Panc1 (cell line): ENCODE measurements at places on chromosomes 4 and X. TPM values are rescaled to one million over a fixed set of nuclear protein-coding genes. Genes with fewer than 3 reads are reported as not detected.
A peak's percentile ranks its signal among the peaks of the same experiment; 100 is the strongest.

Gene SPANXN3
- not detected for total RNA-seq

Gene IL2
- total RNA-seq = 0.57 TPM

Gene RTL5
- 11.0 TPM for total RNA-seq

GRCh38 chr4:57110640-57111511 lies 691 bp upstream of the IGFBP7 start:
- DNase-seq = no peak
- H3K4me1 ChIP-seq = no peaks in the 10 kb centered on the region
- peak overlapping the region; percentile 42 for H3K4me3 ChIP-seq
- H3K27me3 ChIP-seq = peaks cover 8% of the 10 kb centered on the region
- H3K27ac ChIP-seq = no peak overlapping the region
- no peaks in the 10 kb centered on the region for H3K36me3 ChIP-seq

DNA sequence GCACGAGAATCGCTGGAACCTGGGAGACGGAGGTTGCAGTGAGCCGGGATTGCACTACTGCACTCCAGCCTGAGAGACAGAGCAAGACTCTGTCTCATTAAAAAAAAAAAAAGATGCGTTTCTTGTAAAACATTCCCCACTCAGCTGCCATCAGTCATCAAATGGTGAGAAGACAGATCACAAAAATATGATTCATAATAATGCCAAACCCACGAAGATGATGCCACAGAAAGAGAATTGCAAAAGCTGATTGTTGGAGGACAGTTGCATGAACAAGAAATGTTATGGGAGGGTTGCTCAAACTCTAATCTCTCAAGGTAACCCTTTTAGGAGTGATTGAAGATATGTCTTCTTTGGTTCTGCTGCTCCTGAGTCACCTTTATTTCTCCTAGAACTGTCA lies 21.4 kb upstream of the SMIM14 start:
- no peak for DNase-seq
- no peaks in the 10 kb centered on the region for H3K4me1 ChIP-seq
- H3K4me3 ChIP-seq = no peak overlapping the region
- H3K27me3 ChIP-seq = no peaks in the 10 kb centered on the region

Gene COL4A6
- total RNA-seq = 0.28 TPM

GRCh38 chrX:103774070-103774642 lies 2.5 kb upstream of the PLP1 start:
- H3K36me3 ChIP-seq = no peaks in the 10 kb centered on the region
- H3K27me3 ChIP-seq = peaks cover 14% of the 10 kb centered on the region
- H3K27ac ChIP-seq = no peak overlapping the region
- no peak overlapping the region for H3K4me3 ChIP-seq
- no peaks in the 10 kb centered on the region; the same call in none of the 2 replicates for H3K4me1 ChIP-seq

Gene LUZP4
- total RNA-seq = not detected

- H3K27ac ChIP-seq = no peak overlapping the region
- no peak for DNase-seq
- no peaks in the 10 kb centered on the region for H3K27me3 ChIP-seq
- no peaks in the 10 kb centered on the region for H3K4me1 ChIP-seq
- H3K4me3 ChIP-seq = no peak overlapping the region
These were observed 137.2 kb downstream of the GUCY2F start for GRCh38 chrX:109344678-109345077.

DNA sequence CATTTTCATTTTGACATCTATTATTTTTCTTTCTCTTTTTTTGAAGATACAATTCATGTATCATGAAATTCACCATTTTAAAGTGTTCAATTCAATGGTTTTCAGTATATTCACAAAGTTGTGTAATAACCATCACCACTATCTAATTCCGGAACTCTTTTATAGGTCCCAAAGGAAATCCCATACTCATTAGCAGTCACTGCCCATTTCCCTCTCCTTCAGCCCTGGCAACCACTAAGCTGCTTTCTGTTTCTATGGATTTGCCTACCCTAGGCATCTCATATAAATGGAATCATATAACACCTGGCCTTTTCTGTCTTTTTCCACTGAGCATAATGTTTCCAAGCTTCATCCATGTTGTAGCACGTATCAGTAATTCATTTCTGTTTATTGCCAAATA lies 3.2 kb upstream of the FGF2 start:
- no peak for DNase-seq
- no peaks in the 10 kb centered on the region for H3K4me1 ChIP-seq
- H3K27me3 ChIP-seq = no peaks in the 10 kb centered on the region
- H3K4me3 ChIP-seq = no peak overlapping the region
- H3K27ac ChIP-seq = no peak overlapping the region

DNA sequence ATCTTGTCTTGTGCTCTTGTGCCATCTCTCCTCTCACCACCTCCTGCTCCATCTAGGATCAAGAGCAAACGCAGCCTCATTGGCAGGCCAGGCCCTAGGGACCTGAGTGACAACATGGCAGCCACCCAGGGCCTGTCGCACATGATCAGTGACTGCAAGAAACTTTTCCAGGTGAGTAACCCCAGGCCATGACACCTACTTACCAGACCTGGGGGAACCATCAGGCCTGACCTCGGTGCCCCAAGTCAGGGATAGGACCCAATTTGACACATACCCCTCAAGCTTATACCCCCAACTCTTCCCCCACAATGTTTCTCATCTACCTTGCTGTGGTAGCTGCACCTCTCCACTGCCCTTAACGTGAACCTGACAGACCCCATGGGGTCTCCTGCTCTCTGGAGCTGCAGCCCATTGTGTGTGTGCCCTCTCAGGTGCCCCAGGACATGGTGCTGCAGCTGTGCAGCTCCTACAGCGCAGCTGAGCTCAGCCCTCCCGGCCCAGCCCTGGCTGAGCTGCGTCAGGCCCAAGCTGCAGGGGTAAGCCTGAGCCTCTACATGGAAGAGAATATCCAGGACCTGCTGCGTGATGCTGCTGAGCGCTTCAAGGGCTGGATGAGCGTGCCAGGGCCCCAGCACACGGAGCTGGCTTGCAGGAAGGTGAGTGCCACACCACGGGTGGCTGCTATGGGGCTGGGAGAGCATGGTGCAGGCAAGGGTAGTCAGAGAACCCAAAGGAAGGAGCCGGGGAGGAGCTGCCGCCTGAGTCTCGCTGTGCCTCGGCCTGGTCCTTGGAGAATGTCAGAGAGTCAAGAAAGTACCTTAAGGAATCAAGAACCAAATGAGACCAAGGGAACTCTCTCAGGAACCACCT lies 74.8 kb downstream of the STARD8 start:
- no peak overlapping the region for H3K4me3 ChIP-seq
- H3K4me1 ChIP-seq = no peaks in the 10 kb centered on the region
- H3K36me3 ChIP-seq = no peaks in the 10 kb centered on the region

- no peaks in the 10 kb centered on the region for H3K27me3 ChIP-seq
- no peak overlapping the region for H3K4me3 ChIP-seq
- peaks cover 14% of the 10 kb centered on the region for H3K4me1 ChIP-seq
- peak overlapping the region; percentile 40; the same call in 1 of the 2 replicates for H3K27ac ChIP-seq
- peak; percentile 75 for DNase-seq
These were observed 60.1 kb upstream of the PLAC1 start for GRCh38 chrX:134718105-134718965.

- H3K27me3 ChIP-seq = no peaks in the 10 kb centered on the region
- H3K4me3 ChIP-seq = peak overlapping the region; percentile 97
- no peaks in the 10 kb centered on the region for H3K4me1 ChIP-seq
- H3K27ac ChIP-seq = peak overlapping the region; percentile 89
- no peaks in the 10 kb centered on the region for H3K36me3 ChIP-seq
These were observed 578 bp downstream of the APOOL start for GRCh38 chrX:85004255-85004654.

GRCh38 chr4:18850867-18851266 lies 829.3 kb upstream of the LCORL start:
- no peak for DNase-seq
- no peaks in the 10 kb centered on the region for H3K4me1 ChIP-seq
- no peaks in the 10 kb centered on the region for H3K36me3 ChIP-seq
- no peak overlapping the region for H3K27ac ChIP-seq
- no peak overlapping the region for H3K4me3 ChIP-seq

Gene PPARGC1A
- 0.59 TPM for total RNA-seq

Gene AKAP4
- not detected for total RNA-seq
